ENCODE measurements at places on chromosomes 16 and 17.

DNA sequence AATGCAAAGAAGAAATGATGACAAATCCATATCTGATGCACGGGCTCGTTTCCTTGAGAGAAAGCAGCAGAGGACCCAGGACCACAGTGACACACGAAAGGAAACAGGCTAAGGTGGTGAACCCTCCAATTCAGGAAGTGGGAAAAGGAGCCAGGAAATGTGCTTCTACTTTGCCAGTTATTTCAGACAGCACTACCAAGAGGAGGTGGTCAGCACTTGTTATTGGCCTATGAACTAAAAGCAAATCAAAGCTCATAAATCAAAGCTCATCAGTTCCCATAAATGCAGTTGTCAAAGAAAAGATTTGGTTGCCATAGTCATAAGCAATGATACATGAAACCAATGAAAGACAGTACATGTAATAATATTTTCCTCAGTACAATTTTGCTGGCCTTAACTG lies 12.6 kb upstream of the CLTC start:
- no peak for DNase-seq

GRCh38 chr16:54080524-54081008 lies 206.0 kb downstream of the IRX3 start:
- DNase-seq = no peak

DNA sequence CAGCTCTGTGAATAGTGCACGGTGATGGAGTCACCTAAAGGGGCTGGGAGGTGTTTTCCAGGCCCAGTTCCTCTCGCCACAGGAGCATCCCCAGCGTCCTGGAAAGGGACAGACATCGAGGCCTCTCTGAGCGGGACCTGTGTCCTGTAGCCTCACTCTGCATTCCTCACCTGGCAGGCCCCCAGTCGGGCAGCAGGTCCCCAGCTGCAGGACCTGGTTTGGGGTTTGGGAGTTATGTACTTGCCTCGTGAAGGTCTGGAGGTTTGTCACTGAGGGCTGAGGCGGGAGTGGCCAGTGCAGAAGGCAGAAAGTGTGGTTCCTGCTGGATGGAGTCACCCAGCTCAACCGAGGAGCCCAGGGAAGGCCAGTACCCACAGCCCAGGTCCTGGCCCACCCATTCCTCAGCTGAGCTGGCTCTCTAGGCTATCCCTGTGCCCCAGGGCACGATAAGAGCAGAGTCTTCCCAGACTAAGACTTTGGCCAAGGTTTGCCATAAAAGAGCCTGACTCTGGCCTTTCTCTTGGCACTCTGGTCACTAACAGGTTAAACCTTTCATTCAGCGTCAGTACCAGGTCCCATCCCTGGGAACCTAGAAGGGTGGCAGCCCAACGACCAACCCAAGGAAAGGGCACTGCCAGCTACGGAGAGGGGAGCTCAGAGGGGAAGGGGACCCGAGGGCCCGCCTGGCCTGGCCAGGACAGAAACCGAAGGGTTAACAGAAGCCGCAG lies 24.4 kb downstream of the TBX4 start:
- DNase-seq = no peak

GRCh38 chr17:58755577-58756245 lies at the start of gene PPM1E:
PPM1E (plus strand) TSS chr17:58755854.
- no peak for DNase-seq

DNA sequence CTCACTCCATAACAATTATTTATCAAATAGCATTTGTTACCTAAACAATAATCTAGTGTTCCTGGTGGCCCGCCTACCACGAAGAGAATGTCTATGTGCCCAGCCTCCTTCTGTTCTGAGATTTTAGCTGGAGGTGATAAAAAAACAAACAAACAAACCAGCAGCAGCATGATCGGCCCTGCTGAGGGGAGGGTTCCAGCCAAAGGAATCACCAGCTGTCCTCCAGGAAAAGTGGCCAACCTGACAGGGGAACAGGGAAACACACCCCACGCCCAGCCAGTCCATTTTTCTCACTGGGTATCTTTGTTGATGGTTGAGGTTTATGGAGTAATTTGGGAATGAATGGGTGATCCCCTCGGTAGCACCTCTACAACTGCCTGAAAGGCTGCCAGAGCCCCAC lies 203.0 kb upstream of the DYNLRB2 start:
- no peak for DNase-seq

- no peak for DNase-seq
Measured at GRCh38 chr17:41835214-41835799, 725 bp downstream of the NT5C3B start.

DNA sequence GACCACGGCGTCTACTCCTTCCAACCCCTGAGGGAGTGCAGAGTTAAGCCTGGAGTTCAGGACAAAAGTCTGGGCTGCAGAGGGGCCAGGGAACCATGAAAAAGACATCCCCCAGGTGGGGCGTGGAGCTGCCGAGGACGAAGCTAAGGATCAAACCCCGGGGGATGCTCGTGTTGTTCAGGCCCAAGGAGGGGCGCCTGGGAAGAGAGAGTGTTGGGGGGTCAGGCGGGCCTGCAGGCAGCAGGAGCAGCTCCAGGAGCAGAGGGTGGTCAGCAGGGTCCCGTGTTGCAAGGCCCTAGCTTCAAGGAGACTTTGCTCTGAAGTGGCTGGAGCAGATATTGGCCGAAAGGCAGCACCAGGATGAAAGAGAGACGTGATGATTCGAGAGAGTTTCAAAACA lies 26.7 kb downstream of the NECAB2 start:
- no peak for DNase-seq
